ENCODE measurements at places on chromosomes 7 and 10.

DNA sequence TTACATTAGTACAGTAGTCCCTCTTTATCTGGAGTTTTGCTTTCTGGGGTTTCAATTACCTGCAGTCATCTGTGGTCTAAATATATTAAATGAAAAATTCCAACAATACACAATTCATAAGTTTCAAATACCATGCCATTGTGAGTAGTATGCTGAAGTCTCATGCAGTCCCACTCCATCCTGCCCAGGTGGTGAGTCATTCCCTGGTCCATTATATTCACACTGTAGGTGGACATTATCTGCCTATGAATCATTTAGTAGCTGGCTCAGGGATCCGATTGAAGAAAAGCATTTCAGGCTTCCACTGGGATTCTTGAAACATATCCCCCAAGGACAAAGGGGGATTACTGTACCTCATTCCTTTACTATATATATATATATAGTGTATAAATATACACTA, 298.2 kb upstream of the GALNT17 start:
- no peak for DNase-seq

GRCh38 chr10:102375250-102375649, 20.3 kb upstream of the NFKB2 start:
- DNase-seq = no peak

DNA sequence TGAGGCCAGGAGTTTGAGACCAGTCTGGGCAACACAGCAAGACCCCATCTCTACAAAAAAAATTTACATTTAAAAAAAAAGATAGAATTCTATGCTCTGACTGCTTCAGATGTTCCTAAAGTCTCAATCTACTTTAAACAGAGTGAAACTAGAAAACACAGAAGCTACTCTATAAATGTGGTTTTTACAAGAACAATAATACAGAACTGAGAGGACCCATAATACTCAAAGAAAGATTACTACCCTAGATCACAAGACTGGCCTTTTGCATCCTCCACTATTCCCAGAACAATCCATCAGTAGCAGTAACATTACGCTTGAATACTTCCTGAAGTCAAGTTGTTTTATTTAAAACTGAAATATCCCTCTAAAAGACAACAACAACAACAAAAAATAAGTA, 119.4 kb downstream of the ZFAND4 start:
- DNase-seq = no peak

DNA sequence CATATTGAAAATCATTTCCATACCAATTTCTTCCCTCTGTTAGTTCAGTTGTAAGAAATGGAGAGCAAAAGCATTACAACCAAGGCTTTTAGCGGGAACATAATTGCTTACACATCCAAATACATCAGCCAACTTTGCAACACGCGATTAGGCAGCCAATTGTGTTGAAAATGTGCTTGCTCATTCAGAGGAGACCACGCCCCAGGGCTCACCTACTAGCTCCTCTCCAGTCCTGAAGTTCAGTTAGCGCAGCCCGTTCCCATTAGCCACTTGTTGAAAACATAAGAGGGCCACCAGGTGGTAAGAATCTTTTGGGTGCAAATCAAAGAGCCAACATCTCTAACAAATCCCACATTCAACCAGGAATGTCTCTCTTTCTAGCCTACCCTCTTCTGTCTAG, 213.2 kb upstream of the MDFIC start:
- no peak for DNase-seq

DNA sequence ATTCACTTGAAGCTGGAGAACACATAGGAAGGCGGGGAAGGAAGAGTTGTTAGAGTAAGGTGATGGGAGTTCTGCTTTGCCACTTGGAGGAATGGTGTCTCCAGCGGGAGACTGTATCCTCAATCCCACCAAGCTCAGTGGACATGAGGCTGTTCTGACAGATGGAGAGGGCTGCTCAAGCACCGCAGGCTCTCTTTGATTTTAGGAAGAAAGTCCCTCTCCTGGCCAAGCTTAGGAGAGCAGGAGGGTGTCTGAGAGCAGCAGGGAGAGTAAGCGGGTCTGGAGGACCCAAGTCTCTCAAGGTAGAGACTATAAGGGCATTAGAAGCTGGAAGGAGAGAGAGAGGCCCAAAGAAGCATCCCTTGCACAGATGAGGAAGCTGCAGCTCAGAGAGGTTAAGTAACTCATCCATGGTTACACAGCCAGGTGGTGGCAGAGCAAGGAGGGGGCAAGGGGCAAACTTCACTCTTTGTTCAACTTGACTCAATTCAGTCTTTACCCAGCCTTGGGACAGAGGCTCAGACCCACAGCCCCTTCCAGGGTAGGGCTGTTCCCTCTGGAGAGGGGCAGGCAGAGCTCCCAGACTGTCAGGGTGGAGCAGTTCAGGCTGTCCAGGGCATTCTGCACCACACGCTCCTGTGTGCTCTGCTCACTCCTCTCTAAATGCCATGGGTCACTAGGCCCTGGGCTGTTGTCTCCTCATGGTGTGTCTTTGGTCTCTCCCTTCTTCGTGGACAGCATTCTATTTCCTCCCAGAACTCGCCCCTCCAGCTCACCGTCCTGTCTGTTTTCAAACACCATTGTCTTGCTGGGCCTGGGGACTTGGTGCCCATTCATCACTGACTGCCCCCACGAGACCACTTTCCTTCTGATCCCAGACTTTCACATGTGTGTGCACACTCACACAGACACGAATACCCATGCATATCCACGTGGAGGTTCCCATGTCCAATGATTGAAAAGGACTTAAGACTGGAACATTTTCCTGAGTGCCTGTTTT, 8.9 kb downstream of the CHAT start:
- no peak for DNase-seq

DNA sequence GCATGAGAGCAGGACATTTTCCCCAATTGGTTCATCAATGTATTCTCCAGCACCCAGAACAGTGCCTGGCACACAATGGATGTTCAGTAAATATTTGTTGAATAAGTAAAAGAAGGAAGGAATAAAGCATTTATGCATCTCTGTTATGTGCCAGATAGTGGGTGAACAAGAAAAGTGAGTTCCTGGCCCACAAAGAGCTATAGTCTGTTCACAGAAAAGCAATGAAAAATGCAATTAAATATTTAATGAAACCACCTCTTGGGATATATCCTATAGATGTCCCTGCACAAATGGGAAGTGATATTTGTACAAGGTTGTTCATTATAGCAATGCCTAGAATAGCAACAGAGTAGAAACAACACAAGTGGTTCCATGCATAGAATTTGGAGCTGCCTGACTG, 2.1 kb downstream of the ABCA13 start:
- no peak for DNase-seq

DNA sequence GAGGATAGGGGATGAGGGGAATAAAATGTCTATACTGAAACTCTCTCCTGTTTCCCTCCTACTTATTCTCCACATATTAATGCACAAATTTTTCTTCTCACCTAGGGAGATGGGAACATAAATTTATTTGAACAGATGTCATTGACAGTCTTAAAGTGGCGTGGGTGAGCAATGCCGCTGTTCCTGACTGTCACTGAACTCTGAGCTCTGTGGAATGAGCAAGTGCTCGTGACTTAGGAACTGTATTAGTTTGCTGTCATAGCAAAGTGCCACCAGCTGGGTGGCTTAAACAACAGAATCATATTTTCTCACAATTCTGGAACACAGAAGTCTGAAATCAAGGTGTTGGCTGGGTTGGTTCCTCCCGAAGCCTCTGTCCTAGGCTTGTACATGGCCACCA, 29.1 kb downstream of the INPP5F start:
- DNase-seq = no peak

GRCh38 chr10:132908621-132909295, 33.6 kb downstream of the CFAP46 start:
- no peak for DNase-seq

DNA sequence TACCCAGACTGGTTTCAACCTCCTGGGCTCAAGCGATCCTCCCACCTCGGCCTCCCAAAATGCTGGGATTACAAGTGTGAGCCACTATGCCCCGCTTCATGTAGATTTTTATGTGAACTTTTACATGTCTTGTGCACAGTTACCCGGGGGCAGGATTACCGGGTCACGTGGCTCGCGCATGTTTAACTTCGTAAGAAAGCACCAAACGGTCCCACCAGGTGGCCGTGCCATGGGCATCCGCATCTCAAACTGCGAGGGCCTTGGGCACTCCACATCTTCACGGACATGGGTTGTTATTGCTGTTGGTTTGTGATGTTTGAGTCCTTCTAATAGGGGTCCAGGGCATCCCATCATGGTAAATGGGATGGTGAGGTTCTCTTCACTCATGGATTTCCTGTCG, 636.6 kb upstream of the FOXK1 start:
- no peak for DNase-seq

DNA sequence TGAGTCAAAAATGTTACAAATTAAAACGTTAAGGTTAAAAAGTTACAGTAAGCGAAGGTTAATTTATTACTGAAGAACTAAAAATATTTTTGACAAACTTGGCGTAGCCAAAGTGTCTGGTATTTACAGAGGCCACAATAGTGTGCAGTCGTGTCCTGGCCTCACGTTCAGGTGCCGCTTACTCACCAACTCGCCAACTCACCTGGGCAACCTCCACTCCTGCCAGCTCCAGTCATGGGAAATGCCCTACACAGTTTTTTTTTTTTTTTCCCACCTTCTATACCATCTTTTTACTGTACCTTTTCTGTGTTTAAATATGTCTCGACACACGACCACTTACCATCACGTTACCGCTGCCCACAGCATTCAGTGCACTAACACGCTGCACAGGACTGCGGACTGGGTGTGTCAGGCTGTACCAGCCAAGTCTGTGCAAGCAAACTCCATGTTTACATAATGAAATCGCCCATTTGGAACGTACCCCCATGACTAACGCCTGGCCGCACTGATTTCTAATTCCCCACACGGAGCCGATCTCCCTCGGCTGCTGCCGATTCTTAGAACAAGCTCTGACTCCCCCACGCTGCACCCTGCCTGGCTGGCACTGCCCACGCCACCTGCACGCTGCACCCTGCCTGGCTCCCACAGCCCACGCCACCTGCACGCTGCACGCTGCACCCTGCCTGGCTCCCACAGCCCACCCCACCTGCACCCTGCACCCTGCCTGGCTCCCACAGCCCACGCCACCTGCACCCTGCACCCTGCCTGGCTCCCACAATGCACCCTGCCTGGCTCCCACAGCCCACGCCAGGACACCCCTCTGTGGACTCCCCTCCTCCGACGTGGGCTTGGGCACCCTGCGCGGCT, 203.1 kb downstream of the ZMYND11 start:
- no peak for DNase-seq

GRCh38 chr7:12653518-12653917, 33.9 kb upstream of the ARL4A start:
- no peak for DNase-seq

GRCh38 chr10:101783736-101784118, 481 bp upstream of the NPM3 start:
- no peak for DNase-seq

GRCh38 chr10:69656742-69657269, 26.8 kb downstream of the FAM241B start:
- DNase-seq = no peak

- no peak for DNase-seq
These were observed 30.4 kb upstream of the PPP2R2D start for GRCh38 chr10:131870411-131870810.

DNA sequence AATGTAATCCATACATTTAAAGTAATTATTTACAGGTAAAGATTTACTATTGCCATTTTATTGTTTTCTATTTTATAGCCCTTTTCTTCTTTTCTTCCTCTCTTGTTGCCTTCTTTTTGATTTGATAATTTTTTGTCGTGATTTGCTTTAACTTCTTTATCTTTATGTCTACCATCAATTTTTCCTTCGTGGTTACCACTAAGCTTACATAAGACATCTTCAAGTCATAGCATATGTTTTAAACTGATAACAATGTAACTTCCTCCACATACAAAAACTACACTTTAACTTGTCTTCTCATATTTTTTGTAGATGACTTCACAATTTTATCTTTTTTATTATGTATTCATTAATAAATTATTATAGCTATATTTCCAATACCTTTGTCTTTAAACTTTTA, 316.6 kb downstream of the PLXDC2 start:
- no peak for DNase-seq

DNA sequence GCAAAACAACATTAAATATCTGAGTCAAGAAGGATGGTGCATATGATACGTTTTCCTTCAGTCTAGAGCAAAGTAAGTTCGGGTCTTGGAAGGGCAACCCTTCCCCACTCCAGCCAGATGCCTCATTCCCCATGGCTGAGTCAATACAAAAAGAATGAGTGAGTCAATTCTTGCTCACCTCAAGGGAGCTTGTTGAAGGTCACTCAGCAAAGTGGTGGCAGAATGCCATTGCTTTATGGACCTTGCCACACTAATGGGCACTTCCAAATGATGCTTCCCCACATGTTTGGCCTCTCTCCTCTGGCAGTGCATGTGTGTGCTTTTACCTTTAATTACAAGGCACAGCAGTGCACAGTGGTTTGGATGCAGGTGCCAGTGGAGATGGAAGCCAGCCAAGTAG, 296.5 kb downstream of the SORCS3 start:
- DNase-seq = no peak

GRCh38 chr10:128072941-128073645, 53.1 kb downstream of the MKI67 start:
- DNase-seq = no peak

DNA sequence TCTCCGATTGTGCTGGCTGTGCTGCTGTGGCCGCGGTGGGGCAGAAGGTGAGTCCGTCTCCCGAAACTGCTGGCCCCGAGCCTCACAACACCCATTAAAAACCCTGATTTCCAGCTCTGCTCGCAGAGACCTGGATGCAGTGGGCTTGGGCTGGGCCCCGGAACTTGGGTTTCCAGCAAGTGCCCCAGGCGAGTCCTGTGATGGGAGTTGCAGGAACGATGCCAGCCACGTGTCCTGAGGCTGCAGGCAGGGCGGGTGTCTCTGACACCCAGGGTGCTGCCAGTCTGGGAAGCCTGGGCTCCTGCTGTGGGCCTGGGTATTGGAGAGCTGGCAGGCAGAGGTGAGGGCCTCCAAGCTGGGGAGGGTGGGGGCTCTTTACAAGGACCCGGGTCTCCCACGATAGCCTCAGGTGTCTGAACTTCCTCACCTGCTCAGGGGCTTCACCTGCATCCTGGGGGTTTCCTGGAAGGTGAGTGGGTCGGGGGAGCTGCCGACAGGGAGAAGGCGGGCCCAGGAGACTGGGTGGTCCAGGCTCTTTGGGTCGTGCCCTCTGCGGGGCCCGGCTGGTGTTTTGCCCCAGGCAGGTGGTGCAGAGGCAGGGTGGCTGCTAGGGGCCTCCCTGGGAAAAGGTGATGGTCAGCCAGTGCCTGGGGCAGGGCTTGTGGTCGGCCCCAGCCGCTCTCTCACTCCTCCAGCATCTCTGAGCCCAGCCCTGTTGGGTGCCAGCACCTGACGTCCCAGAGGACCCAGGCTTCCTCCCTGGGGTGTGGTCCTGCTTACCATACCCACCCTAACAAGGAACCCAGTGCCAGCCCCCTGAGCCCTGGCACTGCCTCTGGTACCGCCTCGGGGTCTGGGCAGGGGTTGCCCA, 180.3 kb downstream of the DNAJB6 start:
- DNase-seq = no peak

DNA sequence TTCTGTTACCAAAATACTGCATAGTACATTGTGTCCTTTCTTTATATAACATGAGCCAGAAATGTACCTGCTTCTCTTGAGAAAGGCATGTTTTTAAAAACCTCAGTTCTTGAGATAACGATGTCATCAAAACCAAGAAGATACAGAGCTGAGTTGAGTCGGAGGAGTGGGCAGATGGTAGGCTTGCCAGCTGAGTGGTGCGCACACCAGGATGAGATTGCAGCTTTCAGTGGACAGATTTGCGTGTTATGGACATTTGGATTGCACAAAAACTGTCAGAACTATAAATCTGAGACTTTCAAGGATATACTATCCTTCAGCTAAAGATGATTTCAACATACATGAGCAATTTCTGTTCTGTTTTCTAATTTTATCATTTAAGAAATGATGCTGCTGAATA, 25.0 kb downstream of the PRKAR2B start:
- no peak for DNase-seq

GRCh38 chr10:1379601-1380000, 323.4 kb downstream of the WDR37 start:
- no peak for DNase-seq

Measured in stimulated activated CD8-positive, alpha-beta memory T cell treated with anti-CD3 and anti-CD28 coated beads, Interleukin-15, amount 100 ng/mL, for 1 hour (primary cell).